Suprapubic skin (tissue), 4 donors: ENCODE measurements at places on chromosomes 4 and X.
A peak's percentile ranks its signal among the peaks of the same experiment; 100 is the strongest.

GRCh38 chr4:40251366-40251765 is 54.5 kb downstream of the RHOH start:
- no peak overlapping the region for H3K27ac ChIP-seq
- DNase-seq, result no peak
- H3K4me3 ChIP-seq, result no peak overlapping the region
- H3K27me3 ChIP-seq, result no peaks in the 10 kb centered on the region
- no peaks in the 10 kb centered on the region for H3K36me3 ChIP-seq

DNA sequence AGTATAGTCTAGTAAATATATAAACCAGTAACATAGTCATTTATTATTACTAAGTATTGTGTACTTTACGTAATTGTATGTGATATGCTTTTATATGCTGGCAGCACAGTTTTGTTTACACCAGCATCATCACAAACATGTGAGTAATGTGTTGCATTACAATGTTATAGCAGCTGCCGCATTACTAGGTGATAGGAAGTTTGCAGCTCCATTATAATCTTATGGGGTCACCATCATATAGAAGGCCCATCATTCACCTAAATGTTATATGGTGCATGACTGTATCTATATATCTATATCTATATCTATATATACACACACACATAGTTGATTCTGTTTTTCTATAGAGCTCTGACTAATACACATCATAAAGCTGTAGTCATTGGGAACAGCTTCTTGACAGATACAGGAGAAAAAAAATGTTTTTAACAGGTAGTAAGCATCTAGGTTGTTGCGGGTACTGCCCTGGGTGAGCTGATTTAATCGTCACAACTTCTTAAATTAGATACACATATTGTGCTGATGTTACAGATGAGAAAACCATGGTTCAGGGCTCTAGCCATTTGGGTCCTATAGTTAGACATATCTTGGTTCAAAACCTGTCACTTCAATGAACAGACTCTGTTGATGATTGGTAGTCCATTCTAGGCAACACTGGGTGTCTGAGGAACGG is 77.9 kb downstream of the CLNK start:
- no peaks in the 10 kb centered on the region for H3K27me3 ChIP-seq
- H3K4me3 ChIP-seq, result no peak overlapping the region

DNA sequence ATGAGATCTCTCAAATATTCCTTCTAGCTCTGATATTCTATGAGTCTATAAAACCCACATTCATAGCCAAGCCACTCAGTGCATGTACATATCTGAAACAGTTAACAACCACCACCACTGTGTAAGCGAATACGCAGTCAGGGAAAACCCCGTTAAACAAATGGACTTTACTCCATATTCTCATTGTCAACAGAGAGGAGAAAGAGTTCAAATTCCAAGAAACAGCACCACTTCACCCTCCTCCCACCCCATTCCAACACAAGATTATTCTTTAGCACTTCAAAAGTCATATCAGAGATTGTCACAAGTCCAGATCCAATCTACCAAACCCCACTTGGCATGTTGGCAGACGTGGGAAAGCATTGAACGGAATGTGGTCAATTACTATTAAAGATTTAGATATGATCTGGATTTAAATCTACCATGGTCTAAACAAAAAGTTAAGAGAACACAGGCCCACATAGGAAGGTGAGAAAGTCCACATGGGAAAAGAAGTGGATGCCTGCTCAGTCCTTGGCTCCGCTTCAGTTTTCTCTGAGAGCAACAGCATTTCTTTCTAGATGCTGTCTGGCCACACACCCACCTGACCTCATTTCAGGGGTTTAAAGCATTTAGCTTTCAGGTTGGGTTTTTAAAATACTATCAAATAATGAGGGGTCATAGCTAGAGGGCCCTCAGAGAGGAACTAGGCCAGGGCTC is 39.8 kb upstream of the KLHL13 start:
- no peak for DNase-seq
- no peaks in the 10 kb centered on the region for H3K27me3 ChIP-seq
- no peak overlapping the region for H3K27ac ChIP-seq
- no peaks in the 10 kb centered on the region for H3K36me3 ChIP-seq
- H3K4me3 ChIP-seq, result no peak overlapping the region

DNA sequence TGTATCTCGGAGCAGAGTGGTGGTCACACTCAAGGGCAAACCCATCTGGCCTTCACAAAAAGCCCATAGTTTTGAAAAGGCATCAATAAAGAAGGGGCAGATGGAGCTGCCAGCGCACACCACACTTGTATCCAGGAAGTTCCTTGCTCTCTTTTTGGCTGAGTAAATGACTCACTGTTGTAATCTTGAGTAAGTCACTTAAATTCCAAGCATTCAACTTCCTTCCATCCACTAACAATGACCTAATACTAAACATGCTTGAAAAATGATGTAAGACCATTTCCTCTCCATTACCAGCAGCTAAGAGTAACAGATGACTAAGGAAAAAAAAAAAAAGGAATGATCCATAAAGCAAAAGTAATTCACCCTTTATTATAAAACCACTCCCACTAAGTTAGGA is 32.4 kb upstream of the MYOZ2 start:
- no peak overlapping the region for H3K27ac ChIP-seq
- DNase-seq, result peak; percentile 73
- H3K4me3 ChIP-seq, result no peak overlapping the region
- no peaks in the 10 kb centered on the region for H3K36me3 ChIP-seq
- peaks cover 55% of the 10 kb centered on the region for H3K4me1 ChIP-seq
- no peaks in the 10 kb centered on the region for H3K27me3 ChIP-seq

GRCh38 chrX:7205037-7205577 is 57.2 kb upstream of the PUDP start:
- H3K36me3 ChIP-seq, result no peaks in the 10 kb centered on the region
- no peak overlapping the region for H3K27ac ChIP-seq
- no peaks in the 10 kb centered on the region for H3K4me1 ChIP-seq
- H3K4me3 ChIP-seq, result no peak overlapping the region
- no peak for DNase-seq

DNA sequence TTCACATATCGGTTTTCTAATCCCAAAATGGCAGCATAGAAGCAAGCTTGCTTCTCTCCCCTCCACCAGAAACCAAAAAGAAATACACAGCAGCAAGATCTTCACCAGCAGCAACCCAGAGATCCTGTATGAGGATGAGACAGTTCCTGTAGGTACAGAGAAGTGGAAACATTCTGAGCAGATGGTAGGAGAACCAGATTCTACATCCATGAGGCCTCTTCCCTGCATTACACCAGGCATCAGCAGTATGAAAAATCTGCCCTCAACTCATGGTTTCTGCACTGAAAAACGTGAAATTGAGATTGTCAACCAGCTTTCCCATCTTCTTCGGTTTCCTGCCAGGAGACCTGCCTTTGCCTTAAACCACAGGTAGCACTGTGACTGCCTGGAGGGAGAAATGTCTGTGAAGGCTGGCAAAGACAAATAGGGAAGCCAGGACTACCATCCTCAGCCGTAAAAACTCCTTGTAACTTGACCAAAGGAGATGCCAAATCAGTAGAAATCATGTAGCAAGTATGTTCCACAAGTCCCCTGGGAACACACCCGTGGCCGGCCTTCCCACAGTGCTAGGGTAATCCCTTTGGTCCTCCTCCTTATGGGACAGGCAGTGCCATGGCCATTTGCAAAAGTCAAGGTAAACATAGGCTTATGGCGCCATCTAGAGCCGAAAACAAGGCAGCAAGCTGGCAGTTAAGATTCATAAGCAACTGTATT is 24.0 kb upstream of the MTHFD2L start:
- peak; percentile 84 for DNase-seq
- no peak overlapping the region for H3K4me3 ChIP-seq
- H3K4me1 ChIP-seq, result peaks cover 5% of the 10 kb centered on the region

DNA sequence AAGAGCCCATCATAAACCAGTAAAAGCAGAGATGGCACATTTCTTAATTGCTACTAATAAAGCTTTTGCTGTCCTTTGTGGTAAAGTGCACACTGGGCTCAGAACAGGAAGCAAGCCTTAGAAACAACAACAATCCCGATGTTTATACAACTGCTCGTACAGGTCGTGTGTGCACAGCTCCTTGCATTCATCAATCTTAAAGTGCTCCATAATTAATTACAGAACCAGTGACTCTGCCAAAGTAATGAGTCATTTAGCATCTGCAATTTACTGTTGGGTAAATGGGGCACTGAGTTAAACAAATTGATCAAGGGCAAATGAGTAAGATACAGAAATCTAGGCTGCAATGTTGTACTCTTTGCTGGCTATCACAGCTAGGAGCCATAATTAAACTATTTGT is 61.3 kb upstream of the TXK start:
- H3K4me1 ChIP-seq, result peaks cover 12% of the 10 kb centered on the region
- H3K36me3 ChIP-seq, result no peaks in the 10 kb centered on the region
- H3K27me3 ChIP-seq, result no peaks in the 10 kb centered on the region
- no peak overlapping the region for H3K4me3 ChIP-seq
- H3K27ac ChIP-seq, result no peak overlapping the region
- DNase-seq, result no peak

DNA sequence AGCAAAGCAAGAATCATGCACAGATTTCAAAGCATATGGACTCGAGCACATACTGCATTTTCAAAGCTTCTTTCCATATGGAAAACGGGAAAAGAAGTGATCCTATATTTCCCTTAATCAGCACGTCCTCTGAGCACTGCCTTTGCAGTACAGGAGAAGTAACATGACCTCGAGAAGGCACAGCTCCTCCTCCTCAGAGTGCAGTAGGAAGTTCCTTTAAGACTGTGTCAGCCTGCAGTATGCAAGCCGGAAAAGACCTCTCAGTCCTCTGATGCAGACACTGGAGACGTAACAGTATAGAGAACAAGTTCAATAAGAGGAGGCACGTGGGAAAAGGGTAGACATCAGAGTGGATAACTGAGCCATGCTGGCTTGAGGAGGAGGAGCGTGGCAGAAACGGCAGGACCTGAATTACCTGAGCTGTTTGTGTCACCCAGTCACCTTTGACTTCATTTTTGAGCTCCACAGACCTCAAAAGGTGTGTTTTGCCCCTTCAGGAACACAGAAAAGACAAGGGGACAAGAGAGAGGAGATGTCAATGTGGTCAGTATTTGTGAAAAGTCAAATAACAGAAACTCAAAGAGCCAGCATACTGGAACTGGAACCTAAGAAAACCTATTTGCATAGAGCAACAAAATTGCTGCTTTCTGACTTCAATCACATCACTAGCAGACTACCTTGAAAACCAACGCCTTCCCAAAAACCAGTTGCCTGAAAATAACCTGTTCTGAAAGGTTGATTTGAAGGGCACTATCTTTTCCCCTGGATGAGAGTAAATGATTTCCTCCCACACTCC is 20.8 kb downstream of the IRF2 start:
- H3K36me3 ChIP-seq, result no peaks in the 10 kb centered on the region
- DNase-seq, result no peak
- H3K27ac ChIP-seq, result peak overlapping the region; percentile 31
- peaks cover 70% of the 10 kb centered on the region for H3K4me1 ChIP-seq

DNA sequence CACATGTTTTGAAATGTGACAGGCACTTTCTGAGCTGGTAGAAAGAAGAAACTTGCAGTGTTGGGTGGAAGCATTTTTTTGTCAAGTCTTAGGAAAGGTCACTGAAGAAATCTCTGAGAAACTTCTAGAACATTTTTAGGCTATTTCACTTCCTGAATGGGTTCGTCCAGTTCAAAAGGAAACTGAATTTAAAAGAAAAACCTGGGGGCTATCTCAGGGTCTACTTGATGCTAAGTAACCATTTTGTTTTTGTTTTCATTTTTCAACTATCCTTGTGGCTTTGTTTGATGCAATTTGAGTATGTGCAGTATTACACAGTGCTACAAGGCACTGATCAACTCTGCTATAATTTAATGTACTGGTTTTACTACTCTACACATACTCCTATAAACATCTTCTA is 34.0 kb upstream of the AMOT start:
- no peaks in the 10 kb centered on the region for H3K4me1 ChIP-seq
- no peak overlapping the region for H3K27ac ChIP-seq
- no peak overlapping the region for H3K4me3 ChIP-seq
- DNase-seq, result no peak
- H3K27me3 ChIP-seq, result no peaks in the 10 kb centered on the region

DNA sequence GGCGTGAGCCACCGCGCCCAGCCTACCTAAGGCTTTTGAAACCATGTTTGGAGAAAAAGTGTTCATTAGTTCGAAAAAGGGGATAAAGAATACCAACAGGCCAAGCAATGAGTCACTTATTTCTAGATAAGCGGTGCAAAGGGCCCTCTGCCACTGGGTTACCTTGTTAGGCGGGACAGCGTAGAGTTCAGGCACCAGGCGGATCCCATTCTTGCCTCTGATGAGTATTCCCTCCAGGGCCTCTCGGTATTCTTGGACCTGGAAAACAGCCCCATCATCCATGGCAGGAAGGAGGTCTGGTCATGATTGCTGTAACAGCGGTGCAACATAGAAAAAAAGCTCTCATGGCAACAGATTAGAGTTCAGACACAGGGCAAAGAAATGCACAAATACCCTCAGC is 48.0 kb downstream of the PHKA2 start:
- H3K36me3 ChIP-seq, result peaks cover 31% of the 10 kb centered on the region
- H3K27me3 ChIP-seq, result no peaks in the 10 kb centered on the region
- no peaks in the 10 kb centered on the region for H3K4me1 ChIP-seq
- no peak overlapping the region for H3K4me3 ChIP-seq

GRCh38 chr4:130955520-130955919 is 1859.6 kb downstream of the C4orf33 start:
- no peak for DNase-seq
- H3K4me3 ChIP-seq, result no peak overlapping the region
- no peak overlapping the region for H3K27ac ChIP-seq
- no peaks in the 10 kb centered on the region for H3K27me3 ChIP-seq

GRCh38 chr4:53640576-53641453 is 49.5 kb upstream of the LNX1 start:
- H3K36me3 ChIP-seq, result no peaks in the 10 kb centered on the region
- no peak for DNase-seq
- peaks cover 9% of the 10 kb centered on the region for H3K4me1 ChIP-seq
- H3K27me3 ChIP-seq, result no peaks in the 10 kb centered on the region
- no peak overlapping the region for H3K27ac ChIP-seq
- H3K4me3 ChIP-seq, result no peak overlapping the region

GRCh38 chr4:112315446-112315845 is 18.3 kb downstream of the ALPK1 start:
- peaks cover 3% of the 10 kb centered on the region for H3K36me3 ChIP-seq
- no peak for DNase-seq
- H3K4me3 ChIP-seq, result no peak overlapping the region
- H3K27me3 ChIP-seq, result no peaks in the 10 kb centered on the region
- H3K27ac ChIP-seq, result no peak overlapping the region

- H3K27ac ChIP-seq, result no peak overlapping the region
- no peak for DNase-seq
- H3K36me3 ChIP-seq, result no peaks in the 10 kb centered on the region
- peak overlapping the region; percentile 64 for H3K4me3 ChIP-seq
- H3K27me3 ChIP-seq, result no peaks in the 10 kb centered on the region
Observed at GRCh38 chrX:23785580-23785979, 2.6 kb downstream of the SAT1 start.

GRCh38 chr4:38634047-38634759 is 29.8 kb upstream of the KLF3 start:
- no peak overlapping the region for H3K4me3 ChIP-seq
- H3K4me1 ChIP-seq, result peaks cover 7% of the 10 kb centered on the region
- no peaks in the 10 kb centered on the region for H3K27me3 ChIP-seq
- H3K36me3 ChIP-seq, result no peaks in the 10 kb centered on the region
- no peak for DNase-seq

GRCh38 chr4:118270492-118270891 is 82.3 kb downstream of the PRSS12 start:
- no peak for DNase-seq
- H3K36me3 ChIP-seq, result no peaks in the 10 kb centered on the region
- H3K4me1 ChIP-seq, result peaks cover 2% of the 10 kb centered on the region

- DNase-seq, result peak; percentile 64
- no peak overlapping the region for H3K4me3 ChIP-seq
- peak overlapping the region; percentile 75 for H3K27ac ChIP-seq
- H3K27me3 ChIP-seq, result no peaks in the 10 kb centered on the region
Observed at GRCh38 chrX:107683124-107683895, 55.0 kb downstream of the PRPS1 start.

GRCh38 chr4:2798399-2799223 is 5.7 kb downstream of the SH3BP2 start:
- peak; percentile 88 for DNase-seq
- H3K27me3 ChIP-seq, result no peaks in the 10 kb centered on the region
- peaks cover 98% of the 10 kb centered on the region for H3K4me1 ChIP-seq
